ENCODE measurements at places on chromosomes 11 and 22.

DNA sequence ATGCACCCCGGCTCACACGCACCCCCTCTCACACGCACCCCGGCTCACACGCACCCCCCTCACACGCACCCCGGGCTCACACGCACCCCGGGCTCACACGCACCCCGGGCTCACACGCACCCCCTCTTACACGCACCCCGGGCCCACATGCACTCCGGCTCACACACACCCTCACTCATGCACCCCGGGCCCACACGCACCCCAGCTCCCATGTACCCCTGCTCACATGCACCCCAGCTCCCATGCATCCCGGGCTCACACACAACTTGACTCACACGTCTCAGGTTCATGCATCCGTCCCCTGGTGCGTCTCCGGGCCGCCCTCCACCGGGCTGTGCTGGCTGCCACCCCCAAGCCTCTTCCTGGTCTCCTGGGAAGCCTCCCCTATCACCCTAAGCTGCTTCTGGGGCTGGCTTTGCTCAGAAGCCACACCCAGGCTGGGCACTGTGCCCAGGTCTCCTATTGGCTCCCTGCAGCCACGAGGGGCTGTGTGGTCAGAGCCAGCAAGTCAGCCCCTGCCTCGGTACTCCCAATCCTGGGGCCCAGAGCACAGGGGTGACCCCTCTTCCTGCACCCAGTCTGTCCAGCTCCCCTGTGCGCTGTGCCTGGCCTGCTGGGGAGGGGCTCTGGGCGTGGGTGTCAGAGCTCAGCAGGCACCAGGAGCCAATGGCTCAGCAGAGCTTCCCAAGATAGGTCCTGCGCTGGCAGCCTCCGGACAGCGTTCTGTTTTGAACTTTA is 16.9 kb downstream of the TSPAN4 start:
- peak; percentile 48 for DNase-seq

DNA sequence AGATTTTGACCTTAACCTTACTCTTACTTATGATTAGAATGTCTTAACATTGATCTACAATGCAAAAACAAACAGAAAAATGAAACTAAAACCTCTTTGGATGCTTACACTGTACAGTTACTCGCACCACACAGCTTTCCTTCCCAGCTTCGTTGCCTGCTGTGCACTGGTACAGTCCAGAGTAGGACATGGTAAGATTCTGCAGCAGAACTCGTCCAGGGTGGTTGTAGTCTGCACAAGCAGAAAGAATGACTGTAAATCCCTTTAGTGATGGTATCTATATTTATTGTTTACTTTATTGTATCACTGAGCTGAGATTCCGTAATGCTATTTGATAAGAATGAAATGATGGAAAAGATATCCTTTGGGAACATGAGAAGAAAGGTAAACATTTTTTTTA is 21.0 kb upstream of the HSPA8 start:
- DNase-seq = no peak

DNA sequence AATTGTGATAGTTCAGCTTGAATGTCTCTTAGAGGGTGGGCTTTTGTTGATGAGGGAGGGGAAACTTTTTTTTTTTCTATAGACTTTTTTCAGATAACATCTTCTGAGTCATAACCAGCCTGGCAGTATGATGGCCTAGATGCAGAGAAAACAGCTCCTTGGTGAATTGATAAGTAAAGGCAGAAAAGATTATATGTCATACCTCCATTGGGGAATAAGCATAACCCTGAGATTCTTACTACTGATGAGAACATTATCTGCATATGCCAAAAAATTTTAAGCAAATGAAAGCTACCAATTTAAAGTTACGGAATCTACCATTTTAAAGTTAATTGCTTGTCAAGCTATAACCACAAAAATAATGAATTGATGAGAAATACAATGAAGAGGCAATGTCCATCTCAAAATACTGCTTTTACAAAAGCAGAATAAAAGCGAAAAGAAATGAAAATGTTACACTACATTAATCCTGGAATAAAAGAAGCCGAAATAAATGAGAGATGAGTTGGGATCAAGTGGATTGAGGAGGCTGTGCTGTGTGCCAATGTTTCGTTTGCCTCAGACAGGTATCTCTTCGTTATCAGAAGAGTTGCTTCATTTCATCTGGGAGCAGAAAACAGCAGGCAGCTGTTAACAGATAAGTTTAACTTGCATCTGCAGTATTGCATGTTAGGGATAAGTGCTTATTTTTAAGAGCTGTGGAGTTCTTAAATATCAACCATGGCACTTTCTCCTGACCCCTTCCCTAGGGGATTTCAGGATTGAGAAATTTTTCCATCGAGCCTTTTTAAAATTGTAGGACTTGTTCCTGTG is 3.9 kb downstream of the MALAT1 start:
- peak; percentile 19 for DNase-seq

GRCh38 chr11:112307616-112308015 is 47.0 kb upstream of the PLET1 start:
- no peak for DNase-seq

- DNase-seq = no peak
These were observed 138.5 kb upstream of the HSD17B12 start for GRCh38 chr11:43541993-43542392.

GRCh38 chr11:94433049-94433448 is 31.8 kb upstream of the GPR83 start:
- no peak for DNase-seq

DNA sequence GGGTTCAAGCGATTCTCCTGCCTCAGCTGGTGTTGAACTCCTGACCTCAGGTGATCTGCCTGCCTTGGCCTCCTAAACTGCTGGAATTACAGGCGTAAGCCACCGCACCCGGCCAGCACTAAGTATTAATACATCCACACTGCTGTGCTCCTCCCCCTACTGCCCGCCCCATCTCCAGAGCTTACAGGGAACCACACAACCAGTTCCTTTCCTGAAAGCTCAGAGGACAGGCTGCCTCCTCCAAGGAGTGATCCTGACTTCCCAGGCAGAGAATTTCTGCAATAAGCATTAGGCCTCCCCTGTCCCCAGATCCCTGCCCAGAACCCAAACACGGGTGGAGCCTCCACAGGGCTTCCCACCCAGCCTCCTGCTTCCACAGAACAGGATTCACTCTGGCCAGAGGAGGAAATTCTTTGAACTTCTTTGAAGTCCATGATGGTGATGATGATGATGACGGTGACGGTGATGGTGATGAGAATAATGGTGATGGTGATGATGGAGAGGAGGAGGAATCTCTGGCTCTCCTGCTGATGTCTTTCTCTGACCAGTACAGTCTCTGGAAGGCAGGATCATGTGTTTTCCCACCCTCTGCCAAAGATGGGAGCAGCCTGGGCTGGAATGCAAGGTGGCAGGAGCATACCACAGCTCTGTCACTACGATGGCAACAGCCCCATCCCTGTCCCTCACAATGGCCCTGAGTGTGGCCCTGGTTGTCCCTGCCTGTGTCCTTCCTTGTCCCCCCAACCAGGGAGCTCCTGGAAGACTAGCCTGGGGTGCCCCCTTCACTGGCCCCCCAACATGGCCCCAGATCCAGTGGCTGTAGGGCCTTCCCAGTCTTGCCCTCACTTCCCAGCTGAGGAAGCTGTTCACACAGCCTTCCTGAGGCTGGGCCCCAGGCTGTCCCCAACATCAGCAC is 33.5 kb upstream of the CSNK1E start:
- no peak for DNase-seq

DNA sequence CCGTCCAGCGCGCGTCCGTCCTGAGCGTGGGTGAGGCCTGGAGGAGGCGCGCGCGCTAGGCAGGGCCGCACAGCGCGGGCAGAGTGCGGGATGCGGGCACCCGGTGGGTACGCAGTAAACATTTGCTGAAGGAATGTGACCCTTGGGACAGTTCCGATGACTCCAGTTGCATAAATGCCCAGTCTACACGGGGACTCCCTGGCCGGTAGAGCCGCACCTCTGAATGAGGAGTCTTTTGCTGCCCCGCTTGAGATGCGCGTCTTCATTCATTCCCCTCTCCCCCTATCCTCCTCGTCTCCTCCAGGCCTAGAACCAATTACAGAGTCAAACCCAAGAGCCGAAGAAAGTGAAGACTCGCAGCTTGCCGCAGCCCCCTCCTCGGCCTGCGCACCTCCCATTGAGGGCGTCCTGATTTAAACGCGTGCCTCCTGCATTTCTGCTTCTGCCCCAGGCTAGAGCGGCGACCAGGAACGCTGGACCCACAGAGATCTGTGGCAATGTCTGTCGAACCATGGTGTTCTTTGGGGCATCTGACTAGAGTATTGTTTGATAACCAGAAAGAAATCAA is 729 bp upstream of the CHKB start:
- no peak for DNase-seq

DNA sequence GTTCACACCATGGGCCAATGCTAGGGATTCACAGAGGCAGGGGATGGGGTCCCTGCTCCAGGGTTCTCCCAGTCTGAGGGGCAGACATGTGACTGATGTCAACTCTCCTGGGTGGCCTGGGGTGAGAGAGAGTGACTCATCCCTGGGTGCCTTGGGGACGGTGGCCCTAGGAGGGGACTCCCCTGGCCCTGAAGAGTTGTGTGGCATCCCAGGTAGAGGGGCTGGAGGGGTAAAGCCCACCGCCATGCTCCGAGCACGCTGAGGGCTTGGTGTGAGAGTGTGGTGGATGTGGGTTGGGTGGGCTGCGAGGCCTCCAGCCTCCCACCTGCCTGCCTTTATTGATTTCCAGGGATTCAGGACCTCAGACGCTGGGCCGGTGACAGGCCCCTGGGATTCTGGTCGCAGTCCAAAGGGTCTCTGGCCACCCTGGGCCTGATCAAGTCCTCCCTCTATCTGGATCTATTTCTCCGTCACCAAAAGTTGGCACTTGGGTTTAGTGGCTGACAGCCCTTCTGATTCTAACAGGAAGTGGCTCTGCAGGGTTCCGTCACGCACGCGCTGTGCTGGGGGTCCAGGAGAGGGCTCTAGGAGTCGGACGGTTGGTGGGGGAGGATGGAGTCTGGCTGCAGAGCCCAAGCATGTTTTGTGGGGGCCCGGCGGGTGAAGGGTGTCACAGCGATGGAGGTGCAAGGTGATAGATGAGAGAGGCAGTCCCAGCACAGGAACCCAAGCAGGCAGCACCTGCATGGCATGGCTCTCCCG is 27.3 kb upstream of the WNT7B start:
- DNase-seq = no peak

DNA sequence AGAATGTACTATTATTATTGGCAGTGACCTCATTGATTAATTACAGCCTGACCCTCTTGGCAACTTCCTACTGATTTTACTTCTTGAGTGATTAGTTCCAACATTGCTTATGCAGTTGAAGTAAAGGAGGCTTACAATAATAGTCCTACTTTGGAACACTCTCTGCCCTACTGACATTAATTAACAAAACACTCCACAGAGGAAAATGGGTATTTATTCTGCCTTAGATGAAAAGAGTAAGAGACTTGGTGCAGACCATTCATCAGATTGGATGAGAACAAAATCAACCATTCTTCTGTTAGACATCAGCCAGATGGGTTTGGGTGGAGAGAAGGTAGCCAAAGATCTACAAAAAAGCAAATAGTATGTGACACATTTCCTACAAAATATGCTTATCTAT is 363.8 kb downstream of the FAT3 start:
- DNase-seq = no peak

DNA sequence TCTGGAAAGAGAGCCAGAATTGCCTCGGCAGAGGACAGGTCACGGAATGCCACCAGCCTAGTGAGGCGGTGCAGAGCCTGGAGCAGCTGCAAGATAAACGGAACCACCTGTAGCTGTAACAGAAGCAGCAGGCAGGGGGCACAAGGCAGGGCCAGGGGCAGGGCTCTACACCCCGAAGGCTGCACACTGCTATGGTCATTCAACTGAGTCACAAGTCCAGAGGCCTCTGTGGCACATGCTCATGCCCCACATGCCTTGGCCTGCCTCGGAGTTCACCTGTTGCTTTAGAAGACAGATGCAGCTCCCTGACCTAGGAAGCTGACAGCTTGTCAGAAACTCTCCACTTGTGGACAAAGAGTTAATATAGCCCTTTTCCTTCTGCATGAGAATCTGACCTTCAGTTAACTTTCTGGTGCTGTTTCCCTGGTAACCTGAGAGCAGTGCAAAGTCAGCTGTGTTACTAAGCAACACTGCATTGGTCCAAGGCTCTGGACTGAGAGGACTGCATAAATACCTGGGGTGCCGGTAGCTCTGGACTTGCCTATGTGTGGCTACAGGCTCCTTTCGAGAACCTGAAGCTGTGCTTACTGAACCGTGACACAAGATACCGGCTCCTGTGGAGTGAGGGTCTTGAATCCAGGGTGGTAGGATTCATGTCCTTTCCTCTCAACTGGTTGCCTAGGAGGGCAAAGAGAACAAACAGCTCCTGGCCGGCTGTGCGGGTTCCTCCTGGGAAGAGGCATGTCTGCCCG is 10.5 kb downstream of the COMMD9 start:
- DNase-seq = no peak

DNA sequence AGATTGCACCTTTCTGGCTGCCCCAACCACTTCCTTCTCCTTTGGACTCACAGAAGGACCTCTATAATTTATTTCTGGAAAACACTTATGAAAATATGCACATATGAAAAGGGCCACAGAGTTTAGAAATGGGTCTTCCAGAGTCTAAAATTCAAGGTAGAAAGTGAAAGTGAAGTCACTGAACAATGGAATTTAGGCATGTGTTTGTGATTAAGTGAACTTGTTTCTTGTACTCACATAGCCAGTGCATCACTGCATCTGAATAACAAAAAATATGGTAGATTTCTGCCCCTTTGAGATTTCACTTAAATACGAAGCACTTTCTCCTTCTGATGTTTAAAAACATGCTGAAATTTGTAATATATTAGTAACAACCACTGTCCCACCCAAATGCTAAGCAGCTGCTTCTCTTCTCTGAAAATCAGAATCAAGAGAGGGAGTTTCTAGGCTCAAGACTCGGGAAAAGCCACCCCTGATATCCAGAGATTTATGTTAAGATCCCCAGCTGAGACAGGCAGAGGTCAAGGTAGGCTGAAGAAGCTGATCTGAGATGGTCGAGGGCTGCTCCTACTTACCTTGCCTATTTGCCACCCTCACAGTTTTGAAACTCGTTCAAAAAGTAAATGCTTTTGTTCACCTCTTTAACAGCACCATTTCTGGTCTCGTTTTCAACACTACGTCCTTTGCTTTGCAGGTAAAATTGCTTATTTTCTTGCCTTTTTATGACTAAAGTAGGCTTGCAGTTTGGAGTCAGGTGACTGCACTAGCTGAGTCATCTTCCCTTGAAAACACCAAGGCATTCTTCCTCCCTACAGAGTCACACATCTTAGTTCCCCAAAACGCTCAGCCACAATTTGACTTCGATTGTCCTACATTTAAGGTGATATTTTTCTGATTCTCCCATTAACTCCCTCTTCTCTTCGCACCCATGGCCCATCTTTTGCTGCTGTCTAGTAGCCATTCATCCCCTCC is at the start of gene XKR3:
Gene XKR3, minus strand, starts transcription at position 696 of the 972 bp plus-strand sequence. CDS start 17,338 bp downstream, outside the sequence.
- DNase-seq = no peak

DNA sequence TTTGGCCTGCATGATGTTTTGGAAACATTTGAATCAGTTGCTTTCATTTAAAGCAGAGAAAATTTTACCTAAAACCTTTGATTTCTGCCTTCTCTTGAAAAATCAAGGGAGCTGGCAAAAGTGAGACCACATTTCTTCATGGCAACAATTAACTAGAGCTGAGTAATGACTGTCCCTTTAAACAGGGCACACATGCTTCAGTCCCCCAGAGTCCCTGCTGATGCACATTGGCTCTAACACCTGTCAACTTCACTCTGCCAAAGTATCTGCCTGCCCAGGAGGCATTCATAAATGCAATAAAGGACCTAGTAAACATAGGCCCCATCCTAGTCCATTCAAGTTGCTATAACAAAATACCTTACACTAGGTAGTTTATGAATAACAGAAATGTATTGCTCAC is 87.1 kb upstream of the LDLRAD3 start:
- DNase-seq = no peak

GRCh38 chr11:132718711-132719671 is 813.3 kb downstream of the OPCML start:
- DNase-seq = no peak

GRCh38 chr11:67642173-67643120 is 2.9 kb upstream of the TBX10 start:
- DNase-seq = no peak

- DNase-seq = no peak
These were observed 31.7 kb downstream of the LIF start for GRCh38 chr22:30214703-30215407.
